Endothelial cell of umbilical vein (primary cell): ENCODE measurements at places on chromosomes 1 and 21.

- no peak for DNase-seq
Observed at GRCh38 chr1:25135909-25136308, 96.4 kb downstream of the SYF2 start.

DNA sequence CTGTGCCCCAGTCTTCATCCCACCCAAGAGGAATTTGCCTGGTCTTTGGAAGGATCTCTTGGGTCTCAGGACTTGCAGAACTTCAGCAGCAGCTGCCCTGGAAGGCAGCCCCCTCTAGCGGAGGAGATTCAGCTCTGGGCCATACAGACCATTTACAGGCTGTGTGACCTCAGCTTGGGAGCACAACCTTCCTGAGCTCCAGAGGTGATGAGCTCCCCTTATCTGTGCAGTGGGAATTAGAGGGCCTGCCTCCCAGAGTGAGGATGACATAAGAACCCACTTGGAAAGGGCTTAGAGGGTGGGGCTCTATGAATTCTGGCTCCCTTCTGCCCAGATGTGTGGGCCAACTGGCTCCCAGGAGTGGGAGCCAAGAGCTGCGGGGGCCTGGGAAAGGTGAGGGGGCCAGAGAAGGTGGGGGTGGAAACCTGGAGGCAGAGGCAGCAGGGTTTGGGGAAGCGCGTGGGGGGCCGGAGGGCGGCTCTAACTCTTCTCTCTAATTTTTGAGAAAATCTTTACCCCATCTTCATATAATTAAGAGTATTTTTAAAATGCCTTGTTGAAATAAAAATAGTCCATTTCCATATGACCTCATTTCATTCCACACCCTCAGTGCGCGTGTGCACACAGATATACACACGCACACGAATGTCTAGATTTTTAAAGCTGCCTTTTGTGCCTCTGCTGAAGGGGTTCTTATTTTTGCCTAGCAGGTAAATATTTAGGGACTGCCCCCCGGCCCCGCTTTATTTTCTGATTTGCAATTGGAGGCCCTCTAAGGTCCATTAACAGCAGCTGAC lies 21.5 kb downstream of the EPHB2 start:
- DNase-seq, result no peak

DNA sequence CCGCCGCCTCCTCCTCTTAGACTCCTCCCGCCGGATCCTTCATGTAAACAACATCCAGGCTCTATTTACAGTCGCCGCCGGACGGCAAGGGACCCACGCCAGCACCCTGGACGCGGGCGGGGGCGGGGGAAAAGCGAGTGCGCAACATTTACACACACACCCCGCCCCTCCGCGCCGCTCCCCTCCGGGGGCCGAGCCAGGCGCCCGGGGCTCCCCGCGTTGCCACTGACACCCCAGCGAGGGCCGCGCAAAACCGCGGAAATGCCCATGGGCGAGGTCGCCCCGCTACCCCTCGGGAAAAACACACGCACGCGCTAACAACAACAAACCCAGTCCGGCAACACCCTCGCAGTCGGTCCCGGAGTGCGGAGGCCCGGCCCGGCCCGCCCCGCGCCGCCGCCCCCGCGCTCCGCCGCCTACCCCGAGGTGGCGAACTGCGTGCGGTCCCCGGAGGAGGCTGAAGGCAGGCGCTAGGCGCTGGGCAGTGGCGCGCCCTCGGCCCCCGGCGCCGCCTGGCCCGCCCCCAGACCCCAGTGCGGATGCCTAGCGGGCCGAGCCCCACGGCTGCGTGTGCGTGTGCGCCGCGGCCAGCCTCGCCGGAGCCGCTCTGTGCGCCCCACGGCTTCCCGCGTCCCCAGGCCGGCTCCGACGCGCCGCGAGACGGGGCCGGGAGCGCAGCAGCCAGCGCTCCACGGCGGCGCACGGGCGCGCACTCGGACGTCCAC lies 81.1 kb upstream of the AK4 start:
- peak; percentile 74 for DNase-seq

DNA sequence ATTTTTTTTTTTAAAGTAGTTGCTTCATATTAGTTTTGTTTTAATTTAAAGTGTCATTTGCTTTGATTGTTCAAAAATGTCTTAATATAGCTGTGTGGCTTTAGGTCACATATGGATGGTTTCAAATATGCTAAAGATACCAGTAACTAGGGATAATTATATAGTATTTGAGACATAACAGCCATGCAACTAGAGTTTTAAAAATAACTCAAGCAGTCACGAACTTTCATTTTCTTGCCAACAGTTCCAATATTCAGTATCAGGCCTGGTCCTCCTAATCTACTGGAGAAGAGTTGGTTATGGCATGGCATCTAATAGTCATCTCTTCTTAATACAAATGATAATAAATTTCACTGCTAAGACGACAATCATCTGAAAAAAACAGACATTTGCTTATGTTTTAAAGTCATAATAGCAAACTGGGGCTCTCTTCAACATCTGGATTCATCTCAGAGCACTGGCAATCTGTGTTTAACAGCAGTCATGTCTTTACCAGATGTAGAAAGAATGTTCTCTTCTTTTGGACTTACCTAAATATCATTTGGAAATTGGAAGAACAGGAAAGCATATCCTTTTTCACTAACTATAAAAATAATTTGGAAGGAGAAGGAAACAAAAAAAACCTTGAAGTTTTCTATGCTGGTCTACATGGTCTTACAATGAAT lies 24.1 kb upstream of the A3GALT2 start:
- no peak for DNase-seq

DNA sequence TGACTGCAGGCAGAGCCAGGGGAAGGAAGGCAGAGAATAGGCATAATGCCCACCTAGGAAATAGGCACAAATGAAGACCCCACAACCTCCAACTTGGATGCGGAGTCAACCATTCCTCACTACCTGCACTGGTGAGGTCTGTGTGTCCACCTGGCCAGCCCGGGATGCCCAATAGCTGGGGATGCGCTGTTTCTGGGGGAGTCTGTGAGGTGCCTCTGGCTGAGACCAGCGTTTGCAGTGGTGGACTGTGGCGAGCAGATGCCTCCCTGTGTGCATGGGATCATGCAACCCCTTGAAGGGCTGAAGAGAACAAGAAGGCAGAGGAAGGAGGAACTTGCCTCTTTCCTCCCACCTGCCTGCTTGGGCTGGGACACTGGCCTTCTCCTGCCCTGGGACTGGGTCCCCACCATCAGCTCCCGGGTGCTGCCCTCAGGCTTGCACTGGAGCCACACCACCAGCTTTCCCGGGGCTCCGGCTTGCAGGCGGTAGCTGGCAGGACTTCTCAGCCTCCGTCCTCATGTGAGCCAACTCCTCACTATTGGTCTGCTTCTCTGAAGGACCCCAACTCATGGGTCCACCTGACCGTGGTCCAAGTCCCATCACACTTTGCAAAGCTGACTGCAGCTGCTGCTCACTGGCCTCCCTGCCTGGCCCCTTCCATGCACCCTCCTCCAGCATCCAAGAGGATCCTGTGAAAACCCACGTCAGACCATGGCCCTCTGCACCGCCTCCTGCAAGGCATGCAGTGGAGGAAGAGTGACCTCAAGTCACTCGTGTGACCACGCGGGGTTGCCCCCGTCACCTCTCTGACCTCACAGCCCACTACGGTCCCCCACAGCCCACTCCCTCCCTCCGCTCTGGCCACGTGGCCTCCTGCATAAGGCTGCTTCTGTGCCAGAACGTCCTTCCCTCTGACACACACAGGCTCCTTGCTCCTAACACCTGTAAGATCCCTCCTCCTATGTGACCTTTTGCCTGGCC lies 2.7 kb upstream of the PDE9A start:
- DNase-seq, result no peak
